ENCODE measurements at places on chromosomes 6 and 20. TPM values are rescaled to one million over a fixed set of nuclear protein-coding genes. Genes with fewer than 3 reads are reported as not detected.

GRCh38 chr6:43181942-43182860 lies at the start of gene CUL9:
TSS of gene CUL9 (plus strand) at chr6:43182196. CDS start at chr6:43184311, 2,115 bp downstream.
- DNase-seq, result peak; percentile 79

DNA sequence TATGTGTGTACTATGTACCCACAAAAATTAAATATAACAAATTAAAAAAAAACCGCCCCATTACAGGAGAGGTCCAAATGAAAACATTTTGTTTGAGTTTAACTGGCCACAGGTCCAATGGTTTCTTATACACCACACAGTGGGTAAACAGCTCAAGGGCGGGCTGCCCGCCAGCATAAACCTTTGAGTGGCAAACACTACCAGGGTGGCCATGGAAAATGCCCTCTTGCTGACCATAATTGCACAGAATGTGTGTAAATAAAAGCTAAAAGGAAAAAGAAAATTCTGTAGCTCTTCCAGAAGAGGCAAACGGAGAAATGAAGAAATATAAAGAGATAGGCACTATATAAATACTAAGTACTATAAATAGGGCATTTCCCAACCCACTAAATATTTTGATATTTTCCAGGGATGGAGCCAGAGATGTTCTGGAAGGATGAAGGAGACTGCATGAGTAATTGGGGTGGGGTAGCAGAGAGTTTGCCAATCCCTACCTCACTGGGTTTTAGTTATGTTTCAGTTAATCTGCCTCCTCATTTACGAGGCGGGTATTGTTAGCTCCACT lies 1.1 kb upstream of the CDC5L start:
- peak; percentile 60 for DNase-seq

The BPIFB2 gene
- total RNA-seq, result not detected

GRCh38 chr6:110334423-110335180 lies 23.5 kb downstream of the METTL24 start:
- no peak for DNase-seq

GRCh38 chr20:57408131-57408530 lies 16.9 kb downstream of the RBM38 start:
- DNase-seq, result no peak

- DNase-seq, result no peak
Measured at GRCh38 chr6:159103396-159104162, 58.8 kb upstream of the TAGAP start.

- DNase-seq, result no peak
Measured at GRCh38 chr6:2891768-2892170, 11.3 kb downstream of the SERPINB9 start.

GRCh38 chr20:55140631-55141030 lies 665.2 kb downstream of the DOK5 start:
- DNase-seq, result no peak

Data from H4 (cell line).